ENCODE measurements at places on chromosomes 5 and 9. TPM values are rescaled to one million over a fixed set of nuclear protein-coding genes. Genes with fewer than 3 reads are reported as not detected.

Gene AK1
- 73.5 TPM for total RNA-seq

Gene OR1Q1
- not detected for total RNA-seq

Gene COL23A1
- not detected for total RNA-seq

Gene PCDHGA11
- total RNA-seq: 0.02 TPM

Gene SMC5
- 17.6 TPM for total RNA-seq

Gene SLC34A1
- total RNA-seq: not detected

Gene SYNPO
- total RNA-seq: 26.6 TPM

Gene SPATA6L
- total RNA-seq: 2.4 TPM

Gene CLIC3
- total RNA-seq: 4.5 TPM

Gene FAM78A
- total RNA-seq: 0.32 TPM

Gene IL9
- total RNA-seq: not detected

Gene FGFR4
- total RNA-seq: 25.0 TPM

Gene COL15A1
- total RNA-seq: 0.39 TPM

Gene FCN2
- total RNA-seq: not detected

Gene IFNE
- 1.6 TPM for total RNA-seq

Gene TMEFF1
- 1.8 TPM for total RNA-seq

Gene RASGRF2
- total RNA-seq: 2.1 TPM

Gene ACTBL2
- total RNA-seq: 0.03 TPM

Gene GFPT2
- 47.3 TPM for total RNA-seq

Gene SH2D3C
- total RNA-seq: 0.06 TPM

Gene NADK2
- 11.8 TPM for total RNA-seq

Gene PCDHA1
- total RNA-seq: 0.10 TPM

Data from A549 treated with CORT108297 at 1 μM for 4 hours (cell line).